ENCODE measurements at places on chromosomes 16 and 17.

GRCh38 chr17:8928347-8928746, 37.2 kb downstream of the PIK3R5 start:
- no peak for DNase-seq

GRCh38 chr16:4802659-4803287, 340 bp upstream of the ROGDI start:
- DNase-seq: peak; percentile 46

- DNase-seq: no peak
Observed at GRCh38 chr16:76241755-76242154, 35.4 kb upstream of the CNTNAP4 start.

- no peak for DNase-seq
Observed at GRCh38 chr17:17911001-17911613, 61.1 kb downstream of the TOM1L2 start.

GRCh38 chr17:68512247-68512959, at the start of gene PRKAR1A:
Gene PRKAR1A (plus strand): TSS chr17:68512430. CDS start chr17:68515400, 2,970 bp downstream.
- peak; percentile 84 for DNase-seq

- DNase-seq: no peak
Observed at GRCh38 chr17:47696717-47697642, 3.0 kb downstream of the TBKBP1 start.

Measured in NCI-H1048 (cell line).